T-helper 2 cell (primary cell): ENCODE measurements at places on chromosomes 12 and 14.
A peak's percentile ranks its signal among the peaks of the same experiment; 100 is the strongest.

GRCh38 chr14:51732494-51733112 is 80.9 kb downstream of the FRMD6 start:
- no peak for DNase-seq

- DNase-seq: no peak
Observed at GRCh38 chr14:61297581-61297980, 16.4 kb upstream of the TMEM30B start.

DNA sequence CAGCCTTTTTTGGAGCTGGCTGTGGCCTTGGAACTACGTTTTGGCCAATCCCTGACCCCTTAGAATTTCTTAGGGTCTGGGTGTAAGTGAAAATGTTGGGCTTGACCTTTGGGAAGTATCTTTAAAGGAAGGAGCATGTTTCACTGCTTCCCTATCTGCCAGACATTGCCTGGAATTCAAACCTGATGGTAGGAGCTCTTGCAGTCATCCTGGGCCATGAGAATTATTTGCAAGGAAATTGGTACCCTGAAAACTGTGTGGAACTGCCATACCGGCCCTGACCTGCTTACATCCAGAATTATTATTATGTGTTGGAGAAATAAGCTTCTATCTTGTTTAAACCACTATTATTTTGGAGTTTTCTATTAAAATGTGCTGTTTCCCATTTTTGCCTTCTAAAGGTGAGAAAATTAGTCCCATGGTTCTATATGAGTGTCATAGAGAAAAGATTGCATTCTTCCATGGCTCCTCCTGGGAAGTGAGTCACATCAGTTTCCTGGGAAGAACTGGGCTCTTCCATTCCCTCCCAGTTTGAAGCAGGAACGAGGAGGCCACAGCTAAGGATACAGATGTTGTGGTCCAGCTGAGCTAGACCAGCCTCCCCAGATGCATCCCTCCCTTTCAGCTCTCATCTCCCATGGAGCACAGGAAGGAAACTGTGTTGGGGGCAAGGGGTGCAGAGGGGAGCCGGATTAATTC is 9.5 kb upstream of the PGF start:
- no peak for DNase-seq

GRCh38 chr14:24848102-24848790 is 201.7 kb downstream of the STXBP6 start:
- DNase-seq: no peak

DNA sequence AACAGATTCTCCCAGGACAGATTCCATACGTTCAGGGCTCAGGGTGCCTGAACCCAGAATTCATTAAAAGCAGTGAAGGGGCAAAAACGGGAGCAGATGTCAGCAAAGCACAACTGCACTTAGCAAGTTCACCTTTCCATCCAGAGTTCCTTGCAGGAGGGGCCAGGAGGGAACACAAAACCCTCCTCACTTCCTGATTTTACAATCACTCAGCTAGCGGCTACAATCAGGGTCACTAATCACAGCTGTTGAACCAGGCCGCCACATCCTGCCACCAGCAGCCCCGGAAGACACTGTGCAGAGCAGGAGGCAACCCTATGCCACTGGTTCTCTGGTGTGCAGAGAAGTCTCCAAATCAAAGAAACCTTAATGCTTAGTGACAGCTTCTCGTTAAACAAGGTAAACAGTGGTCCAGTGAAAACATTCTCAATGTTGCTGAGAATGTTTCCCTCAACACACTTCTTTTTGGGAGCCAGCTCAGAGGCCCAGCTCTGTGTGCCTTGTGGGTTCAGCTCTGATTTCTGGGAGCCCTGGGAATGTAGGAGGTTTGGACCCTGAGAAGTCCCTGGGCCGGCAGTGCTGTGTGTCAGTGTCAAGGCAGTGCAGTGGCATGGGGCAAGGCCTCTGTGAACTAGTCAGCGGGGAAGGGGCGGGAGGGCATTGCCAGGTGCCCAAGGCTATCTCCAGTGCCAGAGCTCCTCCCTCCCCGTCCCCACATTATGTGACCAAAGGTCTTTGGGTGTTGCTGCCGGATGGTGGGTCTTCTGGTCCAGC is 54.5 kb downstream of the VCPKMT start:
- peak; percentile 97 for DNase-seq

DNA sequence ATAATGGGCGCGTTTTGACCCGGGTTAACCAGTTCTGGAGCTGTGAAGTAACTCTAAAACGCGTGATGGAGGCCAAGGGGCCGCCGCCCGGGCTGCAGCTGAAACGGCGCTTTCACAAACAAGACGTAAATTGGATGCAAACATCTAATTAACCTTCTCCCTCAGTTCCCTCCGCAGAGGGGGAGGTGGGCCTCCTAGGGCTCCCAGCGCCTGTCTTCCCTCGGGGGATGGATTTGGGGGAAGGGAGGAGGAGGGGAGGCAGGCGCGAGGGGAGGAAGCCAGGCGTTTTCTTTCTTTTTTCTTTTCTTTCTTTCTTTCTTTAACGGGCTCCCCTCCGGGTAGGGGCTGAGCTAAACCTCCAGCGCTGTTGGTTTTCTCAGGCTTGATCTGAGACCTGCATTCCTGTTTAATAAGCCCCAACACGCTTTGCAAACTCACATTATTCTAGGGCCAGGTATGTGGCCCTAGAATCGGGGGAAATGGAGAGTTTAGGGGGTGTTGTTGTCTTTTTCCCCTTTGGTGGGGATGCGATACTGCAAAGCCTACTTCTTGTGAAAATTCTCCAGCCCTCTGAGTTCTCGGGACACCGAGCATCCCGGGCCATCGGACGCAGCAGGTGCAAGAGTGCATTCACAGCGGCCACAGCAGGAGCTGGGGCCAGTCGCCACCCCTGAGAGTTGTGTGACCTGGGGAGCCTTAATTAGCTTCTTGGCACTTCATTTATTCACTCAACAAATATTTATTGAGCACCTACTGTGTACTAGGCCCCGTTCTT is 43.6 kb upstream of the LHX5 start:
- DNase-seq: no peak

- DNase-seq: peak; percentile 93
Observed at GRCh38 chr12:124466216-124467128, 100.9 kb downstream of the NCOR2 start.

DNA sequence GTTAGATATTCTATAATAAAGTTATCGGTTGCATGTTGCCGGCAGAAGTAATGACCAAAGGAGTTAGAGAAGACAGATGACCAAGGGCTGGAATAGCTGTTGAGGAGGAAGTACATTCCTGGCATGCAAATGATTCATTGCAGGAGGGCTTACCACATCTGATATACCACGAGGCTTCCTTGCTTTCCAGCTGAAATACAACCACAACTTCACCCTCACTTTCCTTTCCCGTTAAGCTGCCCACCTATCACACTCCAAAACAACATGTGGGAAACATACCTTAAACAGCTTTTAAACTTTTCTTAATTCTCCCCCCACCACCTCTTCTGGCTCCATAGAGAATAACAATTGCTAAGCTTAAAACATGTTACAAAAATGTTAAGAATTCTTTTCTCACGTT is 594.1 kb downstream of the NRXN3 start:
- DNase-seq: no peak

- no peak for DNase-seq
Observed at GRCh38 chr12:2190896-2191533, 138.2 kb downstream of the CACNA1C start.

DNA sequence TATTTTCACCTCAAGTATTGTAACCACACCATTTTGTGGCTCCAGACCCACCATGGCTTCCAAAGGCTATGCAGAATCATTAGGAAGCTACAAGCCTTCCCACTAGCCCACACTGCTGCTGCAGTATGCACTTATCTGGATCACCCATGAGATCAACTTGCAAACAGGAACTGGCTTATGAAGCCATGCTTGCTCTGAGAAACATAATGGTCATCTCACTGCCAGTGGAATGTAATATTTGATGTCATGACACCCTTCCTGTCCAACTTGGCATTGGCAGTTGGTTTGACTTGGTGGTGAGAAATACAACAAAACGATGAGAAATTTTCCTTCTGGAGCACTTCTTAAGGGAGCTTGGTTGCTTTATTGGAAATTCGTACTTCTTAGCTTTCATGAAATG is 69.3 kb upstream of the FRMD6 start:
- DNase-seq: no peak

- no peak for DNase-seq
Observed at GRCh38 chr12:78863482-78864402, 832 bp upstream of the SYT1 start.

DNA sequence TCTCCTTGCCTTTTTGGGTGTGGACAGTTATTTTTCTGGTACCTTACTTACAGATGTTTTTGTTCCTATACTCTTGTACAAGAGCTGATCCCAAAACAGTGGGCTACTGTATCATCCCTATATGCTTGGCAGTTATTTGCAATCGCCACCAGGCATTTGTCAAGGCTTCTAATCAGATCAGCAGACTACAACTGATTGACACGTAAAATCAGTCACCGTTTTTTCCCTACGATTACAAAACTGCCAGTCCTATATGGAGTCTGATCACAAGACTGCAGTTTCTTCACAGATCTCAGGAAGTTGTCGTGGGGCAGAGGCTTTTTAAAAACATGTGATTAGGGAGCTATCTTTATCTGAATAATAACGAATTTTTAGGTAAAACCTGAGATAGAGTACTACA is 1.3 kb downstream of the LYSET start:
- no peak for DNase-seq

- no peak for DNase-seq
Observed at GRCh38 chr14:50366115-50366514, 30.6 kb downstream of the CDKL1 start.

- no peak for DNase-seq
Observed at GRCh38 chr12:6534695-6534944, 303 bp downstream of the GAPDH start.

DNA sequence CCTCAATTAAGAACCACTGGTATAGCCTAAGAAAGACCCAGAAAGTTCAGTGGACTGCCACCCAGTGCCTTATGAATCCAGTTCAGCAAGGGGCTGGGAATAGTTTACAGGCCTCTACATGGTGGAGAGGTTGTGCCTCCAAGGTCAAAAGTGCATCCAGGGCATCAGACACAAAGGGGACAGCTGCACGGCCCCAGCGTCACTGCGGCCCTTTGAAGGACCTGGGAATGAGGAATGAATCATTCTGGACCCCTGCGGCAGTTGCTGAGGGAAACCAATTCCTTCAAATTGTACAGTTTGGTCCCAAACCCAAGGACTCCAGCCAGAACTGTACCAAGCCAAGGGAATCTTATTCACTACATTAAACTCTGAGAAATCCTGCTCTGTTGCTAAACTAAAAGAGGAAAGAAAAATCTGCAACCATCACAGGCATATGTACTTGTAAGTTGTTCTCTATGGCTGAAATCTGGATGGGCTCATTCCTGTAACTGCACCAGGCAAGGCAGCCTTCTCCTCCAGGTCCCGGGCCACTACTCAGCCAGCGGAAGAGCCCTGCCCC is 10.9 kb upstream of the NGB start:
- DNase-seq: no peak
